ENCODE measurements at places on chromosomes 7 and 10.

- no peak for DNase-seq
These were observed 40.8 kb downstream of the CYP2C19 start for GRCh38 chr10:94803307-94803706.

DNA sequence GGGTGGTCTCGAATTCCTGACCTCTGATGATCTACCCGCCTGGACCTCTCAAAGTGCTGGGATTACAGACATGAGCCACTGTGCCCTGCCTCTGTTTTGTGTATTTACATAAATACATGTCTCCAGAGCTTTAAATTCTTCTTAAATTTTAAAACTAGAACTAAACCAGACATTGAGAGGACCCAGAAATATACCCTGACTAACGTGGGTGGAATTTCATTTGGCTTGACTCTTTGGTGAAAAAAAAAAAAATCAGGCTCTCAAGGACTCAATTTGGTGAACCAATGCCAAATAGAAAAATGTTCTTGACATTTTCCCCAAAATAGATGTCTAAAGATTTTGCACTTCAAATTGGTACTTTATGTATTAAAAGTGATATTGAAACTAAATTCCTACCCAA lies 16.6 kb upstream of the FAS start:
- DNase-seq = no peak

- DNase-seq = no peak
These were observed 284.5 kb downstream of the CELF2 start for GRCh38 chr10:11302181-11302580.

- DNase-seq = no peak
These were observed 236.2 kb upstream of the KLF14 start for GRCh38 chr7:130970196-130970595.

DNA sequence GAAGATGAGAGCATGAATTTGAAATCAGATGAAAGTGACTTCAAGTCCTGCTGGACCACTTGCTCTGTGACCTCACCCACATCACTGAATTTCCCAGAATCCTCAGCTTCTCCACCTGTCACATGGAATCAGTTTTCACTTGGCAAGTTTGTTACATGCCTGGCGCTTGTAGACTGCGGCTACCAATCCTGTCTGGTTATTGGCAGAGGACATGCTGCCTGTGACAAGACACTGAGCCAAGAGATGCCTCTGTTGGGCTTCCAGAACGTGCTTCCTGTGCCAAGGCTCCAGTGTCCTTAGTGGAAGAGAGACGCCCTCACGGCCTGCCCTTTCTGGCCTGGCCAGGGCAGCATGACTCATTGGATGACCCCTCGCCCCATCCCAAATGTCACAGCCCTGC lies 4.4 kb upstream of the MYL10 start:
- DNase-seq = no peak

DNA sequence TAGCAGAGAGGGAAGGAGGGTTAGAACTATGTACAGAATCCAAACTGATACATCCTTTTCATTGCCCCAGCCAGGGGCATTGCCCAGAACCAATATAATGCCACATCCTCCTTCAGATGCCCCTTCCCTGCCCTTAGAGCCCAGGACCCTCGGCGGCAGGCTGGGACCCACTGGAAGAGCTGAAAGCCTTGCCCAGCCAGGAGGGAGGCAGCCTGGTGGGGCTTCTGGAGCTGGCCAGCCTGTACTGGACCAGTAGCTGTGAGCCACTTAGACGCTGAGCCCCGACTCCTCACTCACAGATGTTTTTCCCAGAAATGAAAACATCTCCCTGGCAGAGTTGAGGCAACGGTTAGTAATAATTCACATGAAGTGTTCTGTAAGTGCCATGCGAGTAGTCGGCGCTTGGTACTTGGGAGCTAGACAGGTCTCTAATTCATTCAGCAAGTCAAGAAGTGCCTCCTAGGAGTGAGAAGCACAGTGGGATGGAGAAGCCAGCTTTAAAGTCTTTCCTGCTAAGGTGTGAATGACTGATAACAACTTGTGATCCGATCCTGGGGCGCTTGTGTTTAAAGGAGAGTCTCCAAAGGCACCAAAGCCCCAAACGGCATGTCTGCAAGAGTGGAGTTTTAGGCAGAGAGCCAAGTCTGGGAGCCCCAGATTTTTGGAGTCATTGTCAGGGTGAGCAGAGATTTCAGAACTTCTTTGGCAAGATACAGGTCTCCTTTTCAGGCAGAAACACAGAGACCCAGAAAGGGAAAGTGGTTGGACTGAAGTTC lies 9.8 kb downstream of the VSIR start:
- no peak for DNase-seq

DNA sequence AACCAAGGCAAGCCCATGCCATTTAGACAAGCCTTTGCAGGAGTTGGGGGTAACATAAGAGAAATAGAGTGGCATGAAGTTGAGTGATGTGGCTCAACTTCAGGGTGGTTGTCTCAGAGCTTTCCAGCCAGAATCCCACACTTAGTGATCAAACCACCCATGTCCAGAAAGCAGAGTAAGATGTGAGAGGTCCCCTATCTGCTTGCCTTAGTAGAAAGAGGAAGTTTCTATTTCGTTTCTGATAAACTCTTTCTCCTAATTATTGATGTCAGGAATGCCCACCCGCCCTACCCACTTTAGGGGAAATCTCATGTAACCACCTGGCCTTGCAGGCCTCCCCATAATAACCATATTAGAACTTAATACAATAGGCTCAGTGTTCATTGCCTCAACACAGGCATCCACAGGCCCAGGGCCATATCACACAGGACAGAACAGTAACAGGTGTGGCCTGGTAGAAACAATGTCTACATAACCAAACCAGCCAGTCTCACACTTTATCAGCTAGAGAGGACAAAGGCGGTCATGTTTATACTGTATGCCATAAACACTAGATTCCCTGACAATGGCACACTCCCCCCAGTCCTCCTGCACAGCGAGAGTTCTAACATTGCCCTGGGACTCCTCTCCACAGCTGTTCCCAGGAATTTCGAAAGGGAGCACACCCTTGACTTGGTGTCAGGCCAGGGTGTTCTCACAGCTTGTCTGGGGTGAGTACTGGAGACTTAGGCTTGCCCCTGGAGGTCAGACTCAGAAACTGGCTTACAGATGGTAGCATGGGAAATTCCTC lies 364.4 kb downstream of the CXCL12 start:
- DNase-seq = no peak

DNA sequence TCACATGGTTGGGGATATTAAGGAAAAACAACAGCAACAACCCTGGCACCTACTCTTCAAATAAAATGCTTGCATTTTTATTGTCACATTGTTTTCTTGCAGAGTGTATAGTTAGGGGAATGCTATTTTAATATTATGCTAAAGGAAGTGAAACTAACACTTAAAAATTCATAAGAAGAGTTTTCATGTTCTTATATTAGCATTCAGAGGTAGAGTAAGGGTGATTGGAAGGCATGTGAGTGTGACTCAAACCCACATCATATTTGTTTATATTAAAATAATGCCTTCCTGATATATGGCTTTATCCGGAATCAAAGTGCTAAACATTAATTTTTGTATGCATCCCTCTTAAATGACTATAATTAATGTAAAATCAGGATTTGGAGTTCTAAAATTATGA lies 59.8 kb upstream of the TES start:
- no peak for DNase-seq

DNA sequence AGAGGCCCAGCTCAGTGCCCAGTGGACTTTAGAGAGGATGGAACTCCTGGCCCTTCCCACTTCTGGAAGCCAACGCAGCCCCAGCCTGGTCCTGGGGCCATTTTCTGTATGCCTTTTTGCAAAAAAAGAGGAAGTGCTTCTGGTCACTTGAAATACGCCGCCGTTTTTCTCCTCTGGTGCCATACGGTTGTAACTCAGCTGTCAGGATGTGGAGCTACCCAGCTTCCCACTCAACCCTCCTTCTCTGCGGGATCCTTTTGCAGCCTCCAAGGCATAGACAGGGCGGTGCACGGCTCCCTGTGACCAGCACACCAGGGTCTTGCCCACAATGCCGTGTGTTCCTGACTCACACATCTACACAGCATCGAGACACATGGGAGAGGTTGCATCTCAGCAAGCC lies 369.6 kb downstream of the TCERG1L start:
- DNase-seq = no peak

GRCh38 chr10:77279207-77279606 lies 358.4 kb downstream of the KCNMA1 start:
- no peak for DNase-seq

DNA sequence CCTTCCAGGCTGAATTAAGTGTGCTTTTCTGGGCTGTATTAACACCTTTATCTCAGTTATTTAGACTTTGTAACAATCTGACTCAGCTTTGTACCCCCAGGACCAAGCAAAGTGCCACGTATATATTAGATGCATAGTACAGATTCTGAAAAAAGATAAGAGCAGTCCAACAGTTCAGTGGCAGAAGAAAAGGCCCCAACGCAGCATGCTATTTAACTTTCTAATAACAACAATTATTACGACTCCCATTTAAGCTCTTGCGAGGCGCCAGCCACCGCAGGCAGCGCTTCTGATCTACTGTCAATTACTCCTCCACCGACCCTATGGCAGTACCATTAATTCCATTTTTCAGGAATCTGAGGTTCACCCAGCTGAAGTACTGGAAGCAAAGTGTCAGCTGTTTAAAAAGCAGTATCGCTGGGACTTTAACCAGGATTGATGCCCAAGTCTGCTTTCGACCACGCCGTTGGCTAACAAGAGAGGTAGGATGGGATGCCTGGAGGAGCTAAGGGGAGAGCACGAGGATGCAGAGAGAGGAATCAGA lies 638 bp downstream of the LIPA start:
- DNase-seq = no peak

DNA sequence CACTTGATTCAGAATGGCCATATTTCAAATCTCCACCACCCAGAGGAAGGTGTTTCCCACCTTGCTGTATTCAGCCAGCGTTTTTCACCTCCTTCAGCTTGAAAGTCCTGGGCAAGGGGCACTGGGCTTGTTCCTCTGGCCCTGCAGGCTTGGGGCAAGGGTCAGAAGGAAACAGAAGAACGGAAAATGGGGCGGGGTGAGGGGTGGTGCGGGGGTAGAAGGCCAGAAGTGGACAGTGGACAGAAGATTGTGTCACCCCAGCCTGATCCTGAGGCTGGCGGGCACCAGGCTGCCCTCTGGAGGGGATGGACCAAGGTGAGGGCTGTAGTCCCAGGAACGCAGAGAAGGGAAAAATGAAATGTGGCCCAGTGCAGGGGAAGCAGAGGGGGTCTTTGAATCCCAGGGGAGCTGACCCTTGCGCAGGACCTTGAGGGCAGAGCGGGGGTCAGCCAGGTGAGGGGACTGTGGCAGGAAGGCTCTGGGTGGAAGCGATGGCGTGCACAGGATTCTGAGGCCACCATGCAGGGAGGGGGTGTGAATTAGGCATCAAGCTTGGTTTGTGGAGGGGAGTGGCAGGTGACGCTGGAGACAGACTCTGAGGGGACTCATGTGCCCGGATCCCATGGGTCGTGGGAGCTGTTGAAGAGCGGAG lies 23.0 kb downstream of the TMEM120A start:
- DNase-seq = no peak

DNA sequence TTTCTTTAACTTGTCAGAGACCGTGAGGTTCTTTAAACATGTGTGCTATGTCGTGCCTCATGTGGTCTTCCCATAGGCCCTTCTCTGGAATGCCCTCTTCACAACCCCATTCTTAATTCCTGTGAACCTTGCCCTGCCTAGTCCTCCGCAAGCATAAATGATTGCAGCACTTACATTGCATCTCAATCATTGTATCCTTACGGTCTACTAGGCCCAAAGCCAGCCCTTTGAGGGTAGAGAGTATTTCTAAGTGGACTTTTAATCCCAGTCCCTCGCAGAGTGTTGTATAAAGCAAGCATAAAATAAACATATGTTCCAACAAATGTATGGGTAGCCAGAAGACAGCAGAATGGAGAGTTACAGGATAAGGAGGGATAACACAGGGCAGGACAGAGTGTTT lies 92.1 kb upstream of the FAM133B start:
- DNase-seq = no peak

GRCh38 chr7:31892099-31892829 lies 177.9 kb downstream of the PDE1C start:
- DNase-seq = no peak

DNA sequence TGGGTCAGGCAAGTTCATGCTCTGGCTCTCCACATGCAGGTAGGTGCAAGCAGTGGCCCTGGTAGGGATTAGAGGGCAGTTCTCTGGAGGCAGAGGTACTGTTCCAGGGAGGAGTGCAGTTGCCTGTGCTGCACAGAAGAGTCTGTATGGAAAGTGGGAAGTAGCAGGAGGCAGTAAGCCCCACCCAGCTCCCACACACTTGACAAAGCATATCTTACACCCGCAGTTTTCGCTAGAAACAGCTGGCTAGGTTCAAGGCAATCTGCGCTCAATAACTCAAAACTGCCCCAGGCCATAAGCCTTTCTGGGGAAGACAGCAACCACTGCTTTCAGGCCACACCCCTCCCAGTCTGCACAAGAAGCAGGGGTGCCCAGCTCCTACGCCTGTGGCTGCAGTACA lies 33.1 kb upstream of the ARMC3 start:
- no peak for DNase-seq

GRCh38 chr7:116027786-116028185 lies 2.8 kb downstream of the TFEC start:
- DNase-seq = no peak

GRCh38 chr7:49660170-49660783 lies 113.2 kb upstream of the VWC2 start:
- no peak for DNase-seq

GRCh38 chr7:101961811-101962210 lies 144.4 kb downstream of the CUX1 start:
- no peak for DNase-seq

GRCh38 chr10:127276794-127277462 lies 80.5 kb upstream of the INSYN2A start:
- DNase-seq = no peak

DNA sequence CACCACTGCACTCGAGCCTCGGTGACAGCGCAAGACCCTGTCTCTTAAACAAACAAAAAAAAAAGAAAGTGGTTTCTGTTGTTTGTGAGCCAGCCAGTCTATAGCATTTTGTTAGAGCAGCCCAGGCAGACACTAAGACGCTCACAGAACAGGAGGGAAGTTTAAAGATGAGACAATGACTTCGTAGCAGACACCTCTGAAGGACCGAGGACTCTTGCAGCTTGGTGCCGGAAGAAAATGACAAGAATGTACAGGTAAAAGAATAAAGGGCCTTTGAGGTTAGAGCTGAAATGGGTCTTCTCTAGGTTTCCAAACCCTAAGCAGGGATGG lies 39.7 kb downstream of the MACROH2A2 start:
- DNase-seq = no peak

GRCh38 chr10:65219444-65219843 lies 1698.2 kb downstream of the REEP3 start:
- DNase-seq = no peak

DNA sequence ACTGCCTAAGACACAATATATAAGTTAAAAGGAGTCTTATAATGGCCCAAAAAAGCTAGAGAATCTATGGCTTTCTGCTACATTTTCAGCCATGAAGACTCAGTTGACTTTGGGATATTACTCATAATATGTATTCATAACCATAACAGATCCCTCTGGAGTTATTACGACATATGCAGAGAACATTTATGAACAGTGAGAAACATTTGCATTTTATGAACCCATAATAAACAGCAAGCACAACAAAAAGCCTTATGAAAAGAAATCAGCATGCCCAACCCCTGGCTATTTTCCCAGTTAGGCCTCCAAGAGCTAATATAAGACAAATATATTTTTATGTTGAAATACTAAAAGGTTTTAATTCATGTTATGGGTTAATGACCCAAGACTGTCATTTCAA lies 52.4 kb downstream of the ARMH3 start:
- DNase-seq = no peak
